ENCODE measurements at places on chromosomes 11 and 22.
A peak's percentile ranks its signal among the peaks of the same experiment; 100 is the strongest.

GRCh38 chr22:45284705-45285262 is at the start of gene UPK3A:
TSS of gene UPK3A (plus strand) at chr22:45284949. CDS start at chr22:45285014, 65 bp downstream.
- peak; percentile 50 for DNase-seq

DNA sequence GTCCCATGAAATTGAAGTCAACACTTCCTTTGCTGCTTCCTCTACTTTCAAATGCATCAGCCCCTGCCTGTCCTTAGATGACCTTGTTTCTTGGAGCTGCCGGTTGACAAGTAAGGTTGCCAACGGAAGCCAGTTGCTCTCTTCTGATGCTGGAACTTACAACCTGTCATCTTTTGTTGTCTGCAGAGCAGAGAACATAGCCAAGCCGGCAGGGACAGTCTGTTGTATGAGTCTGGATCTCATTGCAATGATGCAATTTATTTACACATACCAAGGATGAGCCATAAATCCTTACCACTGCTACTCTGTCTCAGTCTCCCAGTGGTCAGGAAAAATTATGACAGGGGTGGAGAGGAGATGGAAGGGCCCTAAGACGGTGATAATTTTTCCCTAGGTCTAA is 151.4 kb downstream of the BLID start:
- DNase-seq, result no peak

DNA sequence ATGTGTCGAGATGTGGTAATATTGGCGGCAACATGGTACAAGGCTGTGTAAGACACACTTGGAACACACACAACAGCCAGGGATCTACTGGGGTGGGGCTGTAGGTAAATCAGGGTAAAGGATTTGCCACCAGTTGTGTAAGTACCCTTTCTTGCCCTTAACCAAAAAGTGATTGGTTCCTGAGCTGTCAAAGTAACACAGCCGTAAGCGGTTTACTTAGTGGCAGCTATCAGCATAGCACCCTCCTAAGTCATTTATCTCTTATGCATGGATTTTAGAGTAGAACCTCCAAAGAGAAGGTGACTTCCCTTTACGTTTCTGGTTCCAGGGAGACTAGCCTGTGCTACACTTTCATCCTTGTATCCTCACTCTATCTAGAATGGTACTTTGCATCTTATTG is 57.2 kb downstream of the SPECC1L start:
- no peak for DNase-seq

GRCh38 chr11:117509543-117509942 is 181.9 kb downstream of the CEP164 start:
- no peak for DNase-seq

- DNase-seq, result no peak
Observed at GRCh38 chr11:83827520-83827919, 541.4 kb upstream of the CCDC90B start.

DNA sequence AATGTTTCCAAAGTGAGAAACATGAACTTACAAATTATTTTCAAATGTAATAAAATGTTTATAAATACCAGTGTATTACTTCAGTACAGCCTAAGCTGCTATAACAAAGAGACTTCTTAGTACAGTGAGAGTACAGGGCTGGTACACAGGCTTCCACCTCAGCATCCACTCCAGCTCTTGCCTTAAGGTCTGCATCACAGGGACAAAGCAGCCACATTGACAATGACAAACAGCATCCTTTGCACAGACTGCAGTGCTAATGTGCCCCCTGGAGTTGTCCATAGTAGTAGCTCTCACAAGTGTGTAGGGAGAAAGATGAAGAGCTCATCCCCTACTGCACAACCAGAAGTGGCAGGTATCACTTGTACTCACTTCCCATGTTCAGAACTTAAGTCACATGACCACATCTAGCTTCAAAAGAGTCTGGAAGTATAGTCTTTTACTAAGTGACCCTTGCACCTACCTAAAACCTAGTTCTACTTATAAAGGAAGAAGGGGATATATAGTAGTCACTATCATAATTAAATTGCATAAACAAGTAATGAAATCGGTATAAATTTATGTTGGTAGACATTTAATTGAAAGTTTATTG is 10.7 kb upstream of the LIPT2 start:
- no peak for DNase-seq

DNA sequence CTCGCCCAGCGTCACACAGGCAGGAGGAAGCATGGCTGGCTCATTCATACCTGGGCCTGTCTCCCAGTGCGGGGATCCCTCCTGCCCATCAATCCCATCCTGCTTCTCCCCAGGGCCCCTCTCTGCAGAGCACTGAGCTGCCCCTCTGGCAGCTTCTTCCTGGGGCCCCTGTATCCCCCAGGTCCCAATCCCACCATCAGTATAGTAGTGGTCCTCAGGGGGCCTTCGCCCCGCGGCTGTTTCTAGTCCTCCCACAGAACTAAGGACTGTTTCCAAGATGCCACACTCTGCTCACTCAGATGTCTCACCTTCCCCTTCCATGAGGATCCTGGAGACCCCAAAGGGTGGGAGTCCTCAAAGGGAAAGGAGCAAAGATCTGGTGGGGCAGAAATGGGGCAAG is 97.6 kb downstream of the PDE2A start:
- DNase-seq, result no peak

- DNase-seq, result no peak
Observed at GRCh38 chr22:42064629-42065028, 6.0 kb downstream of the NAGA start.

GRCh38 chr11:44130751-44131150 is 35.3 kb downstream of the EXT2 start:
- DNase-seq, result no peak
